ENCODE measurements at places on chromosomes 2 and 18.

DNA sequence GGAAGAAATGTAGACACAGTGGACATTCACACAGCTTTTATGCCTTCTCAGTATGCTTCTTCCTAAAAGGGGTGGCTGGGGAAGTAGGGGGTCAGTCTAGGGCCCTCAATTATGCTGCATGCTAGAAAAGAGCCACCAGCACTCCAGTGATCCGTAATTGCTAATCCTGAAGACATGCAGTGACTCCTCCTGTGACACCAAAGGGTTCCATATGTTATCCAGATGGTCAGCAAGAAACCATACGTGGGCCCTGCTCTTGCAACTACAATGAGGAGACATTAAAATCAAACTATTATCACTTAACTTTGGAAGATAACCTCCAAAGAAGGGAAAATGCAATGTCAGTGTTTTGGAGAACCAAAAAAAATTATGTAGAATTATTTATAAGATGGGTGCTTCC is 143.4 kb upstream of the LYPD1 start:
- no peak for DNase-seq

- DNase-seq: no peak
Observed at GRCh38 chr18:12361770-12362378, 15.2 kb downstream of the AFG3L2 start.

GRCh38 chr18:58800582-58800981 is 64.1 kb upstream of the ZNF532 start:
- no peak for DNase-seq

GRCh38 chr2:222398446-222398885 is 25.9 kb upstream of the SGPP2 start:
- no peak for DNase-seq

DNA sequence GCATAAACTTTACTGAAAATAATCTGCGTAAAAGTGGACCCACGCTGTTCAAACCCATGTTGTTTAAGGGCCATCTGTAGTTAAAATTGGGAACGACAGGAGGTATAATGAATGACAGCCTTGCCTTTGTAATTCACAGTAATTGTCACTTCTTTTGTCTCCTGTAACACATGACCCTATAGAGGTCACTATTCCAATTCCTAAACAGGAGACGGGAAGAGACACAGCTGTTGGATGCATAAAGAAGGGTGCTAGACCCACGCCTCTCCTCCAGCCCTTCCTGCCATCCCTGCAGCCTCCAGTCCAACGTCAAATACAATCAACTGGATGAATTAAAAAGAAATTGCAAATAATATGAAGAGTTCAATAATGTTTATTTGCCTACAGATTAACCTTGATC is 63.1 kb upstream of the NFATC1 start:
- DNase-seq: no peak

GRCh38 chr2:74816540-74817303 is 17.2 kb upstream of the HK2 start:
- DNase-seq: no peak

DNA sequence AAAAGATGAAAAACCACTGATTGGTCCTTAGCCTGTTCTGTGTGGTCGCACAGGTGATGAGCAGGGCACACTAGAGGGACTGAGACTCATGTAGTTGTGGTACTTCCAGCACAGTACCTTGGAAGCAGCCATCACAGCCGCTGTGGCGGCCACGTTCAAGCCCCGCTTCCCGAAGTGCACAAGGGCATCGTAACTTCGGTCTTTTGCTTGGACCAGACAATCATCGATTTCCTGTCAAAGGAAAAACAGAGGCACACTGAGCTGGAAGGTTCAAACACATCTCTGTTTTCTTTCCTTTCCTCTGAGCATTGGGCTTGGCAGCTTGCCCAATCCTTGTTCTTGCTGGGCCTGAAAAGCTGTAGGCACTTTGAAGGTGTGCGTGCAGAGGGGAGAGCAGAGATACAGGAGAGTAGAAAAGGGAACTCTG is 52.6 kb downstream of the MRPL35 start:
- DNase-seq: no peak

GRCh38 chr2:47620770-47621437 is 162.0 kb upstream of the MSH6 start:
- no peak for DNase-seq

GRCh38 chr2:215635071-215635787 is 199.4 kb upstream of the FN1 start:
- no peak for DNase-seq

DNA sequence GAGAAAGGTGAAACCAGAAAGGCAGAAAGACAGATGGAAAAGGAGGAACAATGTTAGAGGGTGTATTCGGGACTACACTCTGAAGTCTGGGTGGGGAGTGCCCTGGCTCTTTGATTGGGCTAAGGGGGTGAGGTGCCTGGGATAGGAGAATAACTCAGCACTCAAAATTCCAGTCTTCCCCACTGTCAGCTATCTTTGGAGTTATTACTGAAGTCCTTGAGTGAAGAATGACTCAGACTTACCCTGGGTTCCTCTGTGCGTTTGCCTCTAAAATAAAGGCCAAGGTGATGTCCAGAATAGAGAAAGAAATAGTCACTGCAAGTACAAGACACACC is 151.8 kb upstream of the SERPINE2 start:
- DNase-seq: no peak

DNA sequence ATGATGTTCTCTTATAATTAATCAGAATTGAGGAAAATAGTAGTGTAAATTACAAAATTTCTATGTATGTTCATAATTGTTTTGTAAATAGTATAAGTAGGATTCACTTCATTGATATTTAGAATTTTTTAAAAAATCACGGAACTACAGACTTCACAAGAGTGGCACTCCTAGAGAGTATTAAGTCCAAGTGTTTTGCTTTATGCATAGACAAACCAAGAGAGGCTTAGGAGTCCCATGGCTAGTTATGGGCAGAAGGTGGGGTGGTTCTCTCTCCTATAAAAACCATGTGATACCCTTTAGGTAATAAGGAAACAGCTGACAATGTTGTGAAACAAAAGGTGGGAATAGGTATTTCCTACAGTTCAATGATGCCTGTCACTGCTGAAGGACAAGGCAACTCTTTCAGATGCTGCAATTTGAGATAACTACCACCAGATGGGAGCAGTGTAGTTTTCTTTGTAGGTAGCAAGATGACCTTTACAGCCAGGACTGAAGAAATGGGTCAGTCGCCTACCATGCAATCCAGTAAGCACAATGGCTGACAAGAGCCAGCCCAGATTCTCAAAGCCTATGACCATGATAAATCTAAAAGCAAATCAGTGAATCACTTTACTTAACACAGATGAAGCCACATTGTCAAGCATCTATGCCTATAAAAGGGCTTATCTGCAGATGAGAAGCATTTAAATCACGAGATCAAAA is 83.9 kb downstream of the AAK1 start:
- no peak for DNase-seq

DNA sequence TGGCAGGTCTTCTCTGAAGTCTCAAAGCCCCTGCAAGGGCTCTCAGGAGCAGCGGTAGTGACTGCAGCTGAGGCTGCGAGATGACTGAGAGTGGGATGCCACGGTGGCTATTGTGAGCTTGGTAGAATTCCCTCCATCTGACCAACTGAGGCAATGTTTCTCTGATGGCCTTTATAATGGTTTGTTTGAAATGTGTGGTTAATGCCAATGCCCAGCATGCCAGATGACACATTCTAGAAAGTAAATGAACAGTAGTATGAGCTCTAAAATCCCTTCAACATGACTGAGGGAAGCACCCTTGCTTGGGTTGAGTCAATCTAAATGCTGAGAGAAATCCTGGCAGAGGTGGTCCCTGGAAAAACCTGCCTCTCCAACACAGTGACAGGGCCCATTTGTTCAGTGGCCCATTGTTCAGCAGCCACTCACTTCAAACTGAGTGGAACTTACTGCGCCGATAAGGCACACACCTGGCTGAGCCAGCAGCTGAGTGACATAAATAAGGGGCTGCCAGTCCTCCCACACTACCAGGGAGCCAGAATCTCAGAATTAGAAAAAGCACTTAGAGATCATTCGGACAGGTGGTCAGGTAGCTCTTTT is 31.7 kb downstream of the SULT1C2 start:
- no peak for DNase-seq

DNA sequence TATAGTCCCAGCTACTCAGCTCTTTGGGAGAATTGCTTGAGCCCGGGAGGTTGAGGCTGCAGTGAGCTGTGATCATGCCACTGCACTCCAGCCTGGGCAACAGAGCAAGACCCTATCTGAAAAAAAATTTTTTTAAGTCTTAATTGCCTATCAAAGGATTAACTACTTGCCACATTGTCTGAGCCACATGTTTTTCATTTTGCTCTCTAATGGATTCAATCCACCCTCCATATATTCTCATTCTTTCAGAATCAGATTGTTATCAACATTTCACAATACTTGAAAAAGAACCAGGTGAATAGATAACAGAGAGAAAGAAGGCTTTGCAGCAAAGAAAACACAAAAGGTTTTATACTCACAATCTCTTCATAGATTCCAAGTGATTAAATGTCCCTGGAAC is 61.0 kb downstream of the PXDN start:
- DNase-seq: no peak

DNA sequence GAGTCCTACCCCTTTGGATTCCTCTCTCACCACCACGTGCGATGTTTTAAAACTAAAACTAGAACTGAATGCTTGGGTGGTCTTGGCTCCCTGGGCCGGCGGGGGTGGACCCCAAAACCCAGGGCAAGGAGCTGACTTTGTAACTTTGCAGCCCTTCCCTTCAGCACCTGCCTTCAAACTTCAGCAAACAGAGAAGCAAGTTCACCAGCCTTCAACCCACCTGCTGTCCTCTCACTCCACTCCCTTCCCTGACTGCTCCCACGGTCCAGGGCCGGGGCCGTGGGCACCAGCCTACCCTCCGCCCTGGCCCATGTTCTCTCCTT is 54.5 kb downstream of the COL6A3 start:
- DNase-seq: no peak

GRCh38 chr2:181008407-181008806 is 28.0 kb downstream of the UBE2E3 start:
- no peak for DNase-seq

DNA sequence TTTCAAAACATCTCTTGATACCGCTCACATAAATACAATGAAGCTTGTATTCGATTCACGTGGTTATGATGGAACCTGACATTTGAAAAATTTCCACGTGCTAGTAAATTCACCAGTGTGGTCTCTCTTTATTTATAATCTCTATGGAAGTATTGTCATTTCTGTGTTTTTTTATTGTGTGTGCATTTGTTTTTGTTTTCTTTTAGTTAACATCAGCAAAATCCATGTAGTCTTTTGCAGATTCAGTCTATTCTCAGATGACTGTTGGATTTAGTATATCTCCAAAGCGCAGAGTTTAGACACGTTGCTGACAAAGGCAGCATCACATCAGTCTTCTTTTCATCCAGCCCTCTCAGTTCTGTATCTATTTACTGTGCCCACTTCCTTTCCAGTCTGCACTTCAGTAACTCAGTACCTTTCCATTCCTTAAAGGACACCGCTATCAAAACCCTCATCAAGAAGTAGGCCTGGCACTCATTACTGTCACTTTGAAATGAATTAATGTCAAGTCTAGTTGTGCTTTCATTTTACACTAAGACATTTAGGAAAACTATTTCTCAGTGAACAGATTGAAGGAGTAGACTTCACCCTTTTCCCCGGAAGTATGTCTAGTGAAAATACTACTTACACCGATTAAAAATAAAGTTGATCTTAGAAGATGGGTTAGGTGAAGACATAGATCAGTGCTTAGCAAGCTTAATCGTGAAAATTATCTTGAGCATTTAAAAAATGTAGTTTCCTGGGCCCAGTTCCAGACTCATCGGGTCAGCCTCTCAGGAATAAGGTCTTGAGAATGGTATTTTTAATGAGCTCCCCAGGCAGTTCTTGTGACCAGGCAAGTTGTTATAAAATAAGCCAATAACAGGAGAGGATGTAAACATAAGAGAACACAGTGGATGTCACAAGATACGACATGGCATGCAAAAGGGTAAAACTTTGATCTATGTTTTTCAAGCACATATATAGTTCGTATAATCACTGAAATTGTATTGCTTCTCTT is 506.8 kb upstream of the ZEB2 start:
- DNase-seq: no peak

GRCh38 chr2:25514043-25514637 is 159.2 kb downstream of the DTNB start:
- no peak for DNase-seq

DNA sequence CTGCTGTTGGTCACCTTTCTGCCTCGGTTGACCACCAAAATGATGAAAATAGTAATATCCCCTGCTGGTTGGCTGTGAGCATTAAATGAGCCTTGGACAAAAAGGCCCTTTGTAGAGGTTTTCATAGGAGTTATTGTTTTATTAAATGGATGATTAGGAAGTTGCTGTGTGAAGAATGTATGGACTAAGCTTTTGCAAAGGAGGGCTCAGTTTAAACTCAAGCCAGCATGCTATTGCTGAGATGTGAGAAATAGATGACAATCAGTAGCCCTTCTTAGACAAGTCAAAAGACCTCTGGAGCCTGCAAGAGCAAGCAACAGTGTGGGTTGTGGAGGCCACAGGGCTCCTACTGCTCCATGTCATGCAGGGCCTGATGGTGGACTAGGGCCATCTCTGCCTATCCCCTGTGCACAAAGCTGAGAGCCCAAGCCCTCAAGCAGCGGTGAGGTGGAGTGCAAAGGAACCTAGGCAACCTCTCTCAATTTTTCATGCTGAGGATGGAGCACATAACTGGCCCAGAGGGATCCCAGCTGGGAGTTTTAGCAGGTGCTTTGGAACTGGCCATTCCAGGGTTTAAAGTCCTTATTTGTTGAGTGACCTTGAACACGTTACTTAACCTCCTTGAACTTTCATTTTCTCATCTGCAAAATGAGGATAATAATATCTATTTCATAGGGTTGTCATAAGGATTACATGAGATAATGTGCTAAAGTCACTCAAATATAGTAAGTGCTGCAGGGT is 37.1 kb downstream of the FOSL2 start:
- no peak for DNase-seq

All from forelimb muscle (tissue), 1 donor.